Brain pericyte (primary cell): ENCODE measurements at places on chromosomes 11 and 22.

- DNase-seq: no peak
Observed at GRCh38 chr22:42959576-42960509, 55.1 kb downstream of the PACSIN2 start.

DNA sequence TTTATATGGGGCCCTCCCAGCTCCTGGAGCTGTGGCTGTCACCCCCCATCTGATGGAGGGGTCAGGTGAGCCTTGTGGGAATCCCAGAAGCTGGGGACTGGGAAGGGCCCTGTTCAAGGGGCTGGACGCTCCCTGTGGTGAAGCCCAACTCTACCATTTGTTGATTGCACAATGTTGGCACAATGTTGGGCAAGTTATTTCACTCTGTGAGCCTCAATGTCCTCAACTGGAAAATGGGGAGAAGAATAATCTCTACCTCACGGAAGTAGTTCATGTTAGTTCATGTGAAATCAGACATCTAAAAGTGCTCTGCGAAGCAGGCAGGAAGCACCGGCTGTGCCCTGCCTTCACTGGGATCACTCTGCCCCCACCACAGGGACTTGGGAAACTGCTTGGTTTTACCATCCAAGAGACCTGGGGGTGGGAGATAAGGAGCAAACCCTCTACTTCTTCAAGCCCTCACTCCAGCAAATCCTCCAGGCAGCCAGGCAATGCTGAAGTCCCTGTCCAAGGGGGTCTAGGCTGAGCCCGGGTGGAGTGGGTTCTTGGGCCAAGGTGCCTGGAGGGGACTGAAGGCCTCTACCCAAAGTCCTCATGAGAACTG, 715 bp upstream of the PRR5 start:
- no peak for DNase-seq

- DNase-seq: no peak
Observed at GRCh38 chr11:122156940-122157382, 40.9 kb upstream of the BLID start.

DNA sequence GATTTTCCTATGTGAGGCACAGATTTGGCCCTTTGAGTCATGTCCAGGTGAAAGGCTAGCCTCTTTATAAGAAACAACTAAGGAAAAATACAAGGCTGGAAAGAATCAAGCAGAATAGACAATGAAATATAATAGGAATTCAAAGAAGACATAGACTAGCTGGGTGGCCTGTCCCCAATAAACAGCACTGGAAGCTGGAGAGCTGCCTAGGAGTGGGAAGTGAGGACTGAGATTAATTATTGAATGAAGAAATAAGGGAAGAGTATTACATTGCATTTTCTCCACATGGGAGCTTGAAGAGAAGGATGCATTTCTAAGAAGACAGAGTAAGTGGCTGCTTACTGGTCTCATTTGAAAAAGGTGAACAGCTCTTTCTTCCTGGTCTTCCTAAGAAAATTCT, 100.0 kb downstream of the CCDC34 start:
- DNase-seq: no peak

DNA sequence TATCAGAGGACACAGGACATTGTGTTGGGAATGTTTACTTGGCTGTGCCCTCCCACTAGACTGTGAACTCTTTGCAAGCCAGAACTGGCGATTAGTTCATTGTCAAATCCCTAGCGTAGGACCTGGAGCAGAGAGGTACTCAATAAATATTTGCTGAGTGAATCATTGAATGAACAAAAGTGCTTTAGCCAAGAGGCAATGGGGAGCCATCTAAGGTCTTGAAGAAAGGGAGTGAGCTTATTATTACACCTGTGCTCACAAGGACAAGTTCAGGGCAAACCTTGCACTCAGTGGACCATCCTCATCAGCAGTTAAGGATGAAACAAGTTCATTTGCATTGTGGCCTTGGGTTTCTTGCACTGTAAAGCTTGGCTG, 1.1 kb upstream of the RASSF10 start:
- DNase-seq: no peak

GRCh38 chr11:30914143-30914762, 328.1 kb upstream of the MPPED2 start:
- DNase-seq: no peak

GRCh38 chr11:65118097-65118837, 766 bp upstream of the ZNHIT2 start:
- no peak for DNase-seq

GRCh38 chr11:17397311-17398002, 9.0 kb upstream of the KCNJ11 start:
- DNase-seq: no peak

DNA sequence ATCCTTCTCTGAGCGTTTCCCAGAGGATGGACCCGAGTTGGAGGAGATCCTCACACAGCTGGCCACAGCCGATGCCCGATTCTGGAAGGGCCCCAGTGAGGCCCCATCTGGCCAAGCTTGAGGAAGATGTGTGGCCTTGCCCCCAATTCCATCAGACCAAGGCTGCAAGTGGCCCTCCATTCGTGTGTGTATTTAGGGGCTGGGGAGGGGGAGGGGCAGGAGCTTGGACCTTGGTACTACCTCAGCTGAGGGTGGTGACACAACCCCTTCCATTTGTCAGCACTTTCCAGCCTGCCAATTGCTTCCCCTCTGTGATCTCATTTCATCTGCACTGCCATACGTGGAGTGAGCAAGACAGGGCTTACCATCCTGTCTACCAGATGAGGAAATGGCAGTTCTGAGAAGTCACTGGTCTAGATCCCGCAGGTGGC, 1.3 kb upstream of the BBS1 start:
- DNase-seq: no peak

DNA sequence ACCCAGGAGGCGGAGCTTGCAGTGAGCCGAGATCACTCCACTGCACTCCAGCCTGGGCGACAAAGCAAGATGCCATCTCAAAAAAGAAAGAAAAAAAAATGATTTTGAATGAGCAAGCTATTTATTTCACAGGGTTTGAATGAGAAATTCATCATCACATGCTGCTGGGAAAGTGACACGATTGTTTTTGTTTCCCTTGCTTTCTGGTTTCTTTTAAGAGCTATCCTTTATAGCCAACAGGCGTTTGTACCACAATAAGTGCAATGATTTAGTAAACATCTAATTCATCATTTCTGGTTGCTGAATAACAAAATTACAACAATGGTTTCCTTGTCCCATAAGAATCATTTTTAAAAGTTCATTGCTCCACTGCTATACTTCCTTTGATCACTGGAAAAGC, 129.9 kb downstream of the GUCY1A2 start:
- no peak for DNase-seq
